IMR-90 (cell line): ENCODE measurements at places on chromosomes 6 and 20.

DNA sequence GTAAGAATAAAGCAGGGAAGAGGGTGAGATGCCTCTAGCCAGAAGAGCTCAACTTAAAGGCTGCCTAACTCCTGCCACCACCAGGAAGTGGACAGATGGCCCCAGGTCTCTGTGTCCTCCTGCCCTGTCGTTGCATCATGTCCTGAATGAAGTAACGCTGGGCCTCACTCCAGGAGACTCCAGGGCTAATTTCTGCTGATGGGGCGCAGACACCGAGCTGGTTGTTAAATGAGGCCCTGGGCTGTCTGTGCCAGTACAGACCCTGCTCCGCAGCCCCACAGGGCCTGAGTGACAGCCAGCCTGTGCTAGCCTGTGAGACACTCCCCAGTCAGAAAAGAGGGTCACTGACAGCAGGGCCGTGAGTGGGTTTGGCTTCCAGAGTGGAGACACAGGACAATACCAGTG lies 6.5 kb downstream of the IP6K3 start:
- no peak for DNase-seq

DNA sequence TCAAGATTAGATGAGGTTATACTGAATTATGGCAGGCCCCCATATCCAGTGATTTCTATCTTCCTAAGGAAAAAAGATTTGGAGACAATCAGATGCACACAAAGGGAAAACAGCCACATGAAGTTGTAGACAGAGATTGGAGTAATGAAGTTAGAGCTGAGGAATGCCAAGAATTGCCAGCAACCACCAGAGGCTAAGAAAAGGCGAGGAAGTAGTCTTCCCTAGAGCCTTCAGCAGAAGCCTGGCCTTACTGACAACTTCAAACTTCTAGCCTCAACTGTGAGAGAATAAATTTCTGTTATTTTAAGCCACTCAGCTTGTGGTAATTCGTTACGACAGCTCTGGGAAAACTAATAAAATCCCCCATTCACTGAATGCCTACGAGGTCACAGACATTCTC lies 473.9 kb downstream of the COL12A1 start:
- DNase-seq, result peak; percentile 71

DNA sequence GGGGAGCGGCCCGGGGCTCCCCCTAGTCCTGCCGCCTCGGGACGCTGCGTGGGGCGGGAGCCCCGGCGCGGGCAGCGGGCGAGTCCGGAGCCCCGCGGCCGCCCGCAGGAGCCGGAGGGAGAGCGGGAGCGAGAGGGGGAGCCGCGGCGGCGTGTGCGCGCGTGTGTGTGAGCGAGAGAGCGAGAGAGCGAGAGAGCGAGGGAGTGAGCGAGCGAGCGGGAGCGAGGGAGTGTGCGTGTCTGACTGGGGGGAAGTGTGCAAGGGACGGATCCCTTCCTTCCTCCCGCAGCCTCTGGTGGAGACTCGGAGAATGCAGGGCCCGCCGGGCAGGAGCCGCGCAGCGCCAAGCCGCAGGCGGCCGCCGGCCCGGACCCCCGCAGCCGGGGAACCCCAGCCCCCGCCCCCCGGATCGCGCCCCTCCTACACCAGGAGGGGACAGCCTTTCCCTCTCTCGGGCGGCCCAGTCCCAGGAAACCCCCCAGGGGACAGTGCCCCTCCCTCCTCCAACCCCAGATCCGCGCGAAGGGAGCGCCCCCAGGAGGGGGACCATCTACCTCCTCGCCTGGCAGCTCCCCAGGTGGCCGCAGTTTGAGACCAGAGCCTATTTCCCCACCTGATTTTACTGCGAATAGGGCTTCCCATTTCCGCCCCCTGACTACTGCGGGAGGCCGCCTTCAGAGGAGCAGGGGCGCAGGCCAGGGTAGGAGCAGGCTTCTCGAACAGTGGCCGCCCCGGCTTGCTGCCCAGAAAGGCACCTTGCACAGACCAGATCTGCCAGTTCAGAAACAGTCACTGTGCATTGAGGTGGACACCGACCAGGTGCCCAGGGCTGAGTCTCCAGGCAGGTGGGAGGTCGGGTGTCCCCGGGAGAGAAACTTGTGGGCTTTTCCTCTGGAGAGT lies at the start of gene CDH22:
Gene CDH22 (minus strand): TSS at position 241 of the 900 bp plus-strand sequence. CDS start 57,204 bp downstream, outside the sequence.
- peak; percentile 20 for DNase-seq

DNA sequence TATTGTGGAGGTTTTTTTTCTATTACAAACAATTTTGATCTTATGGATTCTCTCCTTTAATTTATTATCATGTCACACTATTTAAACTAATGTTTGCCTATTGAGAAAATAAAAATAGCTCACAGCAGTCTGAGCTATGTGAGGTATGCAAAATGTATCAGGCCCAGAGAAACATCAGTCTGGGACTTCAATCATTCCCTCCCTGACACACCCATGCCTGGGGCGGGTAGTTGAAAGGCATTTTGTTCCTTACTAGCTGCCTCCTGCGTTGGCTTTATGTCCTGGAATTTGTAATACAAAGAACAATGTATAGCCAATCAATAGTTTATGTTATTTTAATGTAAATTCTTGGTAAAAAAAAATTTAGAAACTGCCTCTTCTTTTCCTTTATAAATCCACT lies 403.3 kb downstream of the EPM2A start:
- no peak for DNase-seq

- DNase-seq, result peak; percentile 97
Measured at GRCh38 chr20:19974630-19975435, 42.3 kb upstream of the NAA20 start.

- DNase-seq, result no peak
Measured at GRCh38 chr6:125754566-125754965, 5.1 kb downstream of the HEY2 start.

DNA sequence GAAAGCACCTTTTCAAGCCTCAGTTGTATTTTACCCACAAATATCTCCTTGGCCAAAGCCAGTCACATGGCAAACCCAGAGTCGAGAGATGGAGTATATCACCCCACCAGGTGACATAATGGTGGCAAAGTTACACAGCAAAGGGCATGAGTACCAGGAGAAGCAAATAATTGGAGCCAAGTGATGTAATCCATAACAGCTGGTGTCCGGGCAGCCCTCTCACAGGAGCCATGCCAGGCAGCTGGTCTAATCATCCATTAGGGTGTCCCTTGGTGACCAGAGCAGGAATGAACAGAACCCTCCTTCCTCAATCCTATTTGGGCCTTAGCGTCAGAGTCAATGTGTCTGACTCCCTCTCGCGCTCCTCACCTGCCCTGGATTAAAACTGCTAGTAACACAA lies 272.1 kb downstream of the LRFN2 start:
- no peak for DNase-seq

GRCh38 chr20:59972037-59972801 lies 14.0 kb downstream of the CDH26 start:
- no peak for DNase-seq

DNA sequence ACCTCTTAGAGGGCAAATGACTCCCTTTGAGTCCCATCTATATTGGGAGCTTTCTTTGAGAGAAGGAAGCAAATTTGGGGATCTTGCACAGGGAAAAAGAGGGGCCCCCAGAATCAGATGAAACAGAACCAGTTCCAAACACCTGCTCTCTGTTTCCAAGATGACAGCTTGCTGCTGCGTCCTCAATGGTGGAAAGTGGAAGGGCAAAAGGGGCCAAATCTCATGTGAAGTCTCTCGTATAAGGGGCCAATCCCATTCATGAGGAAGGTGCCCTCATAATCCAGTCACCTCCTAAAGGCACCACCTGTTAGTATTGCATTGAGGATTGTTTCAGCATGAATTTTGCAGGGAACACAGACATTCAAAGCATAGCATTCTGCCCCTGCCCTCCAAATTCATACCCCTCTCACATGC lies 483 bp upstream of the SERPINB1 start:
- no peak for DNase-seq
